ENCODE measurements at places on chromosomes 1 and 21.

DNA sequence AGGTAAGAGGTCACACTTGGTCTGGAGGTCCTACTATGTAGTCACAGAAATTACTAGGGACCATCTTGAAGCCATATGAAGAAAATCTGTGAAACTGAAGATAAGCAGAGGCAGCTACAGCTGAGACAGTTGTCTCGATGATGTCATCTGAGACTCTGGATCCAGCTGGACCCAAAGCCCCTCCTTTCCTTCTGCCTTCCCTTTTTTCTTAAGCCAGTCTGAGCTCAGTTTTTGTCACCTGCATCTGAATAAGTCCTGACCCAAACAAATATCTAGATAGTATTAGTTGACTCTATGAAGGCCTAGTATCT lies 143.3 kb downstream of the ETS2 start:
- no peak for DNase-seq

GRCh38 chr1:52294580-52294979 lies 71.4 kb downstream of the CC2D1B start:
- no peak for DNase-seq

DNA sequence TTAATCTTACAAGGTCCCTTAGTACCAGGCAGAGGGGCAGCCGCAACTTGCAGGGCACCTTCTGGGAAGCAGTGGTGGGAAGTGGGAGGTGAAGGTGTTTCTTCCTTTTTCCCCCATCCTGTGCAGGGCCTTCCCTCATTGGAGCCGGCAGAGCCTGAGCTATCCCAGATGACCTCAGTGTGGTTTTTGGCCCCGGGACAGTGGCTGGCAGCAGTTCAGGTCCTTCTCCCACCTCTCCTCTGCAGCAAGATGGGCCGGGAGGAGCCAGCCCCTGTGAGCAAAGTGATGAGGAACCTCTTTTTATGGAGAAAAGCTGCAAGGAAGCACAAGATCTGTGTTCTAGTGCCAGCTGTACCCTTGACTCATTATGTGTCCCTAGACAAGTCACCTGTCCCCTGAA lies 6.8 kb downstream of the PFKFB2 start:
- no peak for DNase-seq

- no peak for DNase-seq
These were observed 40.8 kb downstream of the SORT1 start for GRCh38 chr1:109356915-109357314.

GRCh38 chr1:88708011-88708410 lies 23.9 kb downstream of the PKN2 start:
- DNase-seq: no peak

- DNase-seq: no peak
These were observed 811.8 kb upstream of the ADGRL2 start for GRCh38 chr1:80988926-80989325.
